ENCODE measurements at places on chromosomes 11 and 22.
A peak's percentile ranks its signal among the peaks of the same experiment; 100 is the strongest.

DNA sequence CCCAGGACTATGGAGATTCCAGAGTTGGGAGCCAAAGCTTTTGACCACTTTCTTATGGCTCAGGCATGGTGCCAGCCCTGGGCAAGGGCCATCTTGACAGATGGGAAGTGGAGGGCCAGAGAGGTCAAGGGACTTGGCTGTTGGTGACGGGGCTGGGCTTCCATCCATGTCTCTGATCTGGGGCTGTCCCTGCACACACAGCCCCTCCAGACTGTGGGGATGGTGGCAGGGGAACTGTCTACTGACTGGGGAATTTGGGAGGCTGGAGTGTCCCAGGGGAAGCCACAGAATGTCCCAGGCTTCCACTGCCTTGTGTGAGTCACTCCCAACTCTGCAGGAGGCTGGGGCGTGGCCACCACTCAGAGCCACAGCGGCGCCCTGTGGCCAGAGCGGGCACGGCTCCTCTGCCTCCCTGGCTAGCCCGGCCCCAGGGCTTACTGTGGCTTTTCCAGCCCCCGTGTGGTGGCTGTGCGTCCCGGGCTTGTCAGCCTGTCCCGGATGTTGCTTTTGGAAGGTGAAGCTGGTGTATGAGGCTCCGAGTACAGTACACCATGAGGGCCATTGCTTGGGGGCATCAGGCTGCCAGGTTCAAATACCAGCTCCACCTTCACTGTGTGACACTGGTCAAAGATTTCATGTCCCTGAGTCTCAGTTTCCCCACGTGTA lies 19.6 kb downstream of the C22orf23 start:
- peak; percentile 78 for DNase-seq

GRCh38 chr22:32217465-32217864 lies 12.6 kb upstream of the RFPL2 start:
- DNase-seq = no peak

GRCh38 chr11:10607462-10608132 lies 39.1 kb upstream of the LYVE1 start:
- no peak for DNase-seq

- DNase-seq = no peak
Measured at GRCh38 chr11:130449310-130449990, 1.0 kb downstream of the ADAMTS15 start.

DNA sequence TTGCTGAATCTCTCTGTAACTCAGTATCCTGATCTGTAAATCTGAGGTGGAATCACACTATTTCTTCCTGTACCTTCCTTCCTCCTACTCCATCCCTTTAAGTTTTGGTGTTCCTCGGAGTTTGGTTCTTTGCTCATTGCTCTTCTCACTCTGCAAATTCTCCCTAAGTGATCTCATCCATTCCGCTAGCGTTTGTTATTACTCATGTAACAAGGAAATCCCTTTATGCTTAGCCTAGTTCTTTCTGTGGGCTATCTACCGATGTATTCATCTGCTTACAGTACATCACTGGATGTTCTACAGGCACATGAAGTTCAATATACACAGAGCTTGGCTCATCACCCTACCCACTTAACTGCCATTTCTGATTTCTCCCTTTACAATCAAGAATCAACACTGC lies 1.6 kb upstream of the CEP295 start:
- no peak for DNase-seq

DNA sequence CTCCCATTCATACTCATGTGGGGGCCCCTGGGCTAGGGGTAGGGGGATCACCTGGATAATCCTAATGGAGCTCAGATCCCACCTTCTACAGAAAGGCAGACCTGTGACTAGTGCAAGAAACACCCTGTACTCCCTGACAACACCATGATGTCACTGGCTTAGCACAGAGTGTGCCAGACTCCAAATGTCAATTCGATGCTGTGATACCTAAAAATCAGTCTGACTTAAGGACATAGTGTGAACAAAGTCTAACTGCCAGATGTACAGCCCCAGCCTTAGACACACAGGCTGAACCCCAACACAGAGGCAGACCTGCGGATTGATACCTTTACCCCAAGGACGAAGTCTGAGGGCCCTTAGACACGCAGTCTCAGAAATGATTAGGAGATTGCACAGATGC lies 8.5 kb downstream of the ABCC8 start:
- no peak for DNase-seq

GRCh38 chr22:22897091-22897490 lies 9.5 kb downstream of the IGLL5 start:
- no peak for DNase-seq

Measured in GM04503 (cell line).